ENCODE measurements at places on chromosomes 6 and 20.

DNA sequence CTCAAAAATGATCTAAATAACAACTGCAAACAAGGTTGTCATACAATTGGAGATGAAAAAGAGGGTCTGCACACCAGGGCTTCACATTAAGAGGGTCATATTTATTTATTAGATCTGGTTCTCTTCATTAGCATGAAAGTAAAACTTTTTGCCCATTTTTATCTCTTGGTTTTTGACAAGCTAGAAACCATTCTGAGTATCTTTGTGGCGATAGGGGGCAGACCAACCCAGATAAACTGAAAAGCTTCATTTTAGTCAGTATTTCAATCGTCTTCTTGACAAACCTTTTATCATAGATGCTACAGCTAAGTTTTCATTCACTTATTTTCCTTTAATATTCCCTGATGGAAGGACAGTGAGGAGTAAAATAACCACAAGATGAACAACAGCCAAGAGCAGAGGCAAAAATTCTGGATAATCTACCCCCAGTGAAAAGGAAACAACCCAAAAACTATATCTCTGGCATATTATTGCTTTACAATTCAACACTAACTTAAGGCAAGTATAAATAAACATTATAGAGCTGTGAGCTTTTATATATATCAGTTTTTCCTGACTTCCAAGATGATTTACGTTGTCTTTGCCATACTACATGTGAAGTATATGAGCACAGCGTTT, 45.2 kb downstream of the THEMIS start:
- no peak for DNase-seq

- DNase-seq: no peak
These were observed 138.8 kb downstream of the HIVEP1 start for GRCh38 chr6:12150812-12151432.

DNA sequence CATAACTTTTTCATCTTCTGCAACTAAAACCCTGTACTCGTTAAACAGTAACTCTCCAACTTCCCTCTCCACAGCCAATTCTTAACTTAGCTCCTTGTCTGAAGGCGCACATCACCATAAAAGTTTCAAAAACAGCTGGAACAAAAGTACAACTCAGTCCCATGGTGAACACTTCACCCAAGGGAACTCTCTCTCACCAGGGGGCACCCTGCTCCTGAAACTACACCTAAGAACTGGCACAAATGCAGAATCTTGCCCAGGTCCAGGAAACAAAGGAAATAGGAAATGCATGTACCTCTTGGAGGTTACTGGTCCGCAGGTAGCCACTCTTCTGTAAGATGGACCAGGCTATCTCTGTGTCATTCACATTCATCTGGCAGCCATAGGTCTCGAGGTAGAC, 6.6 kb downstream of the CDK5RAP1 start:
- no peak for DNase-seq

DNA sequence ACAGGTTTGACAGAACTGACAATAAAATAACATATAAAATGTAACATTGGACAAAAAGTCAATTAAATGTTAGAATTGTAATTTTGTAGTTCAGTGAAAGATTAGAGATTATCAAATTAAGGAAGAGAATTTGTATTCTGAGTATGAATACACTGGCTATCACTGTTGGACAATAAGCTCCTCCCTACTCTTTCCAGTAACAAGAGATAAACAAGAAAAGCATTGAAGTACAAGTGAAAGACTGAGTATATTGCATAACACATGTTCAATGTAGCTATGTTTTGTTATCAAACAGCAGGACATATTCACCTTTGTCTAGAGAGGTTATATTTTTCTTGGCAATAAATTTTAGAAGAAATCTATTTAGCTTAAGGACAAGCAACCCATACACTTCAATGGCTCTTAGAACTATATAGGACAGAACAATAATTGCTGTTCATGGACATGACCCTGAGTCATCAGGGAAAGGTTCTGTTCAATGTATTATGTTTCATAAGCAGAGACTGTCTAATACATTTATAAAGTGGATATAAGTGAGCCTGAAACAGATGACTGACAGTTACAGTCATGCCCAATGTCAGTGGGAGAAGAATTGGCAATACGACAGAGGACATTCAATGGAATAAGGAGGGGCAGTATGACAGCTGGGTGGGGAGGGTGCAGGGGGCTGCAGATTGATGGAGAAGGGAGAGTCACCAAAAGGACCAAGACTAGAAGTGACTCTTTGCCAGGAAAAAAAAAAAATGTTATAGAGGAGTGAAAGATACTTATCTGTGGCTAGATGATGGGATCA, 520.4 kb downstream of the FRK start:
- no peak for DNase-seq

- no peak for DNase-seq
These were observed 4.4 kb downstream of the PPP1R16B start for GRCh38 chr20:38809942-38810341.

GRCh38 chr6:6509284-6509683, 79.2 kb upstream of the LY86 start:
- DNase-seq: no peak

DNA sequence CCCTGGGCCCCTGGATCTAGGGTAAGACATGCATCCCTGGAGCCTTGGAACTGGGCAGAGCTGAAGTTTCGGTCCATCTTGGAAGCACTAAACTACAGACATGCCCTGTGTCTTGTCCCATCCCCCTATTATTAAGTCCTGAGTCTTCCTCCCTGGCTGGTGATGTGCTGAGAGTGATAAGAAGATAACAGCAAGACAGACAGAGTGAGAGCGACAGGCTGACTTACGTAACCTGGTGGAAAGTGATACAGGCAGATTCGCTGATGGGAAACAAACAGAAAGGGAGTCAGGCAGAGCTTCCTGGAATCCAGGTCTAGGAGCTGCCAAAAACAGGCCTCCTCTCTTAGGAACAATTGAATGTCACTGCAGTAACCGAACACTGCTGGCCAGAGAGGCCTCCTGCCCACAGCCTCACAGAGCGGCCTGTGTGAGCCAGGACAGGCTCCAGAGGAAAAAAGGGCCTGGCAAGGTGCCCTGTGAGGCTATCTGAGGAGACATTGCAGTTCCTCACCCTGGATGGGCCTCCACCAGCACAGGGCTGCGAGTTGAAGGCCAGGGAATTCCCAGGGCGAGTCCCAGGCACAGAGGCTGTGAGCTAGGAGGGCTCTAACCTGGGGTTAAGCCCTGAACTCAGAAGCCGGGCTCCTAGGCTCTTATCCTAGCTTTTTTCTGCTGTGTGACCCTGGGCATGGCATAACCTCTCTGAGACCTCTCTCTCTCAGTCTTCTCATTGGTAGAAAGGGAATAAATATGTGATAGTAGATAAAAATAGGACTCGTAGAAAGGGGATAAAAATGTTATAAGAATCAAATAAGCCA, 34.2 kb upstream of the B4GALT5 start:
- no peak for DNase-seq

All from NCI-H2081 treated with DMSO at 0.1 percent for 48 hours (cell line).